HT-29 (cell line): ENCODE measurements at places on chromosomes 2 and 18.
A peak's percentile ranks its signal among the peaks of the same experiment; 100 is the strongest.

DNA sequence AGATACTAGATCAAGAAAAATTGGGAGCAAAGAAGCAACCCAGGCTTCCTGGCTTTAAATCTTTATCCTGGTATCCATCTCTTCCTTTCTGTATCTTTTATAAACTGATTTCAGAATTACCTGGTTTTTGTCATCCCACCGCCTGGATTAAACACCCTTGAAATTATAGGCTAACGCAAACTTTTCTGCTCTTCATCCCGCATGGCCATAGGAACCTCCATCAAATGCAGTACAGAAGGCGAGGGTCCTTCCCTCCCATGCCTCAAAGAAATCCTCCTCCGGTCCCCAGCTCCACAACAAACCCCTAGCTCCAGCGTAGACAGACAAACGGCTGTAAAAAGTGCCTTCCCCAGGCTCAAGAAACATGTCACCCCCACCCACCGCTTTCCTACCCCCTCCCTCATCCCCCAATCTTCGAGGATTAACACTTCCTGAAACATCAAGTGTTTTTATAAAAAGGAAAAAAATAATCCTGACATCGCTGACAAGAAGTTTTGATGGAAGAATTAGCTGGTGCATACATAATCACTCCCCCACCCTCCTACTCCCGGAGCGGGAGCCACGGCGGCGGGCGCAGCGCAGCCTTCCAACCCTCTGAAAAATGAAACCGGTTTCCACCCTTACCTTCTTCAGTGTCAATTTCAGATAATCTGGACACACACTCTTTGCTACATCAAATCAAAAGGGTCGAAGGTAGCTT lies 7.6 kb downstream of the DLX1 start:
- no peak for DNase-seq

GRCh38 chr2:20563833-20564232 lies 87.1 kb downstream of the HS1BP3 start:
- no peak for DNase-seq

DNA sequence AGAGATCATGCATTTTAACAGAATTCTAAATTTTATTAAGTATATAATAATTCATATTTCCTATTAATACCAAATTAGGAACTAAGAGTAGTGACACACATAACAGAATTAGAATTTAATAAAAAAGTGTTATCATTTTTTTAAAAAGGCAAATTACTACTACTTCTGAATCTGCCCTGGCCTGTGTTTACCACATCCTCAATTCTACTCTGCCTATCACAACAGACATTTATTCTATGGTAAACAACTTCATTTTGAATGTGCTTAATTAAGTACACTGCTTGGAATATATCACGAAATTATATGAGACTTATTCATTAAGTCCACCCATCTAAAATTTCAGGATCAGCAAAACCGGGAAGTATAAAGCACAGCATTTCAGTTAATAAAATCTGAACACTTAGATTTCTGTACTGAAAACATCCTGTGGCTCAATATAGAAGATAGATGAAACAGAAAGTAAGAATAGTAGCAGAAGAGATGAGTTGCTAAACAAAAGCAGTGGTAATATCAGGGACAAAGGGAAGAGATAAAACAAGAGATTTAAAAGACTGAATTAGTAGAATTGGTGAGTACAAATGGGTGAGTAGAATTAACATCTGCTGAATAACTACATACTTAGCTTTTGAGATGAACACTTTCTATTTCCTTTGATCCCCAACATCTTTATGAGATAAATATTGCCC lies 3.7 kb downstream of the SMC6 start:
- no peak for DNase-seq

GRCh38 chr2:3254442-3254941 lies 123.1 kb downstream of the EIPR1 start:
- no peak for DNase-seq

- no peak for DNase-seq
Observed at GRCh38 chr18:63286926-63287325, 32.6 kb downstream of the BCL2 start.

- DNase-seq = no peak
Observed at GRCh38 chr18:48545757-48546321, 7.0 kb downstream of the CTIF start.

GRCh38 chr2:74779265-74779558 lies 54.7 kb upstream of the HK2 start:
- no peak for DNase-seq

DNA sequence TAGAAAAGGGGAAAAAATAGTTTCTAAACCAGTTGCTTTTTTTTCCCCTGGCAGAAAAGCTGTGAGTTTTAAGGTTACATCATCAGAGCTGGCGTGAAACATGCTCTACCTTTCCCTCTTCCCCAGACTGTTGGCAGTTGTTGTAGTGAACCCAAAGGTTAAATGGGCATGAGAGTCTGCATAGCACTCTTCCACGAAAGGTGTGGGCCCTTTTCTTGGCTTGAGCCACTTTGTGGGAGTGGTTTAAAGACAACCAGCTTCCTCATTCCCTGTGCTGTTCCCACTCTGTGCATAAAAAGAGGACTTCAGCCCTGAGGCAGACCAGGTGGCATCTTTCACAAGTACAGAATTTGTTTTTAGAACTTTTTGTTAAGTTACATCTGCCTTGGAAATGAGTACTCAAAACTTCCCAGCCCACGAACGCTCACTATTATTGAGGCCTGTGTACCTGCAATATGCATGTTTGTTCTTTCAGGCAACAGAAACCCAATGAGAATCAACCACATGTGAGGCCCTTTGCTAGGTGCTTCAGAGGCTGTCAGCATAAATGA lies 243.8 kb downstream of the BABAM2 start:
- peak; percentile 85 for DNase-seq

DNA sequence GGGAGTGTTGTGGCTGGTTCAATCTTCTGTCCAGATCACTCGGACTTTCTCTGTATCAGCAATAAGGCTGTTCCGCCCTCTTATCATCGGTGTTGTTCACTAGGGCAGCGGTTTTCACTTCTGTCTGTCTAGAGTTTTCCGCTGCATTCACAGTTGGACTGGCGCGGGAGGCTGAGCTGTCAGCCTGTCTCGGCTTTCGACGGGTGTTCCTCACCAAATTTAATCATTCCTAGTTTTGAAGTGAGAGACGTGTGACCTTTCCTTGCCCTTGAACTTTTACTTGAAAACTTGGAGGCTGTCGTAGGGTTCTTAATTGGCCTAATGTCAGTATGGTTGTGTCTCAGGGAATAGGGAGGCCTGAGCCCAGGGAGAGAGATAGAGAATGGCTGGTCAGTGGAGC lies 108.3 kb downstream of the NFATC1 start:
- no peak for DNase-seq

- DNase-seq = no peak
Observed at GRCh38 chr2:128812183-128812940, 493.7 kb upstream of the HS6ST1 start.

- DNase-seq = no peak
Observed at GRCh38 chr2:240347949-240348500, 87.4 kb upstream of the GPC1 start.

DNA sequence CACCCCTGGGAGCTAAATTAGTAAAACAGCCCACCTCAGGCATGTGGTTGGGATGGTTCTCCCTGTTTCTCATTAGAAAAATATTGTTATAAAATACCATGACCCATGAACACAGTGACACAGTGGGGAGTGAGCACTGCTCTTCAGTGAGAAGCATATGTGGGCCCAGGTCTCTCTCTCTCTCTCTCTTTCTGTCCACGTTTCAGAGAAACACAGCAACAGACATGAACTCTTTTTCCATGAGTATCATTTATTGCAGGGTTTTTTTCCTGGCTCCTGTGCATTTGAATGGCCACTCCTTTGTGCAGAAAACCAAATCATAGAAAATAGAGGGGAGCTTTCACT lies 41.2 kb downstream of the CYRIA start:
- DNase-seq = no peak

DNA sequence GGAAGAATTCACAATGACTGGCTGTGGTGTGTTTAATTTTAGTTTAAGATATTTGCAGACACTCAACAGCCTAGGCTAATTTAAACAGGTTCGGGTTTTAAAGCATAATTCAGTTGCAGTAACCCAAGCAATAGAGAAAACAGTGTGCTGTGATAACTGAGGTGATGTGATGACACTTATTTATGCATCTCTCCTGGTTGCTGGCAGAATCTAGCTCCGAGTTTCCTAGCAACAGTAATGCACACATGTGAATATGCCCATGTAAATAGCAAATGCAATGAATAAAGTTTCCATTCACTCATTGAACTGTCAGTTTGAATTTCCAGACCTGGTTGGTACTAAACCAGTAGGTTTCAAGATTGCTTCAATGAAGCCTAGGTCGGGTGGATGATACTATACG lies 426.5 kb downstream of the TMX3 start:
- no peak for DNase-seq

DNA sequence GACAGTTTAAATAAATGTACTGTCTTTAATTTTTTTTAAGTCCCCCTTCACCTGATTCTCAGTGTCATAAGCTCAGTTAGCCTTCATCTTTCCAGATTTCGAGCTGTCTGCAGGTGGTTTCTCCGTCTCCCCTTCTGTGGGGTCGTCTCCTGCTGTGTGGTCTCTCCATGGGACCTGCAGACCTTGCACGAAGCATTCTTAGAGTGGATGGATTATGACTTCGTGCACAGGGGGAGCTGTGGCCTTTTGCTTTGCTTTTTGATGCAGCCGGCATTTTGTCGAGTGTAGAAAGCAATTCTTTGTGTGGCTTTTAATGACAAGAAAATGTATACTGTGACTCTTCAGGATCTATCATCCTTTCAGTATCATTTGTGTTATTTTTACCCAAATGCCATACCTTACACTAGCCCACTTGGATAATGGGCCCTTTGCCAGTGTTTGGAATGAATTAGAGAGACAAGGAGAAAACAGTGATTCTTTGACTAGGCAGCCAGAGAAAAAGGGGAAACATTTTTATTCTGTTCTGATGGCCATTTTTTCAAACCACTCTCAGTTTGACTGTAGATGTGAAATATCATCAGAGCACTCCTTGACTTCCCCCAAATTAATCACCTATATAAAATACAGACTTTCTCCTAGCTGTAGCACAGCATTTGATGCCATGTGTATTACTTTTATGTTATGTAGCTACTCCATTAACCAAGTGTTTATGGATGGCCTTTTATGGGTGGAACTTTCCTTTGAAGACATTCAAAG lies 54.3 kb downstream of the ITGA6 start:
- DNase-seq = no peak

DNA sequence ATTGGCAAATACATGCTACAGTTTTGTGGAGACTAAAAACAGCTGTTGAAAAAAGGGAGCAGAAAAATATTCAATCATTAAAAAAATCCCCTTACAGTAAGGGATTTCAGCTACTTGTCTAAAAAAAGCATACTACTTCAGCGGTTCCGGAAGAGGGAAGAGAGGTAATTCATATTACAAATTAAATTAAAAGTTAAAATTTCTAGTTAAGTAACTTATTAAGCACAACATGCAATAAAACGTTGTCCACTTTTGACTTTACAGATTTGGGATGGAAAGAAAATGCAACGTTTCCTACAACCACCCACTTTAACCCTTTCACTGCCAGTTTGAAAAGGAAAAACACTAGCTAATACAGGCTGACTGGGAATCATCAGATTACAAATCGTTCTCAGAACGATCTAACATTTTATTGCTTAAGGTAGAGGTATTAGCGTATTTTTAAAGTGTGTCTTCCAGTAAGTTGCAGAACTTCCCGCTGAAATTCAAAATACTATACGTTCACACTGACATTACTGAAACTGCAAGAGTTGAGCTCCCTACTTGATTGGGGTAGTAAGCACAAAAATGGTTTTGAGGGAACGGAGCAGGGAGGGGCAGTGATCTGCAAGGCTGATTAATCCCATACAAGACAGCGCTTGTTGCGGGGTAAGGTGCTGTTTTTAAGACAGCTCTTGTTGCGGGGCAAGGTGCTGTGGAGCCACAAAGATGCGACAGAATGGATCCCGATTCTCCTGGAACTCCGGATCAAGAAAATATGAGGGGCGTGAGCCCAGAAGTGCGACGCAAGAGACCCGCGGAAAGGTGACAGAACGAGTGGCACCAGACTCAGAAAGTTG lies 743 bp downstream of the HADHA start:
- peak; percentile 48 for DNase-seq

GRCh38 chr2:82317012-82317411 lies 2012.5 kb upstream of the LRRTM1 start:
- no peak for DNase-seq

DNA sequence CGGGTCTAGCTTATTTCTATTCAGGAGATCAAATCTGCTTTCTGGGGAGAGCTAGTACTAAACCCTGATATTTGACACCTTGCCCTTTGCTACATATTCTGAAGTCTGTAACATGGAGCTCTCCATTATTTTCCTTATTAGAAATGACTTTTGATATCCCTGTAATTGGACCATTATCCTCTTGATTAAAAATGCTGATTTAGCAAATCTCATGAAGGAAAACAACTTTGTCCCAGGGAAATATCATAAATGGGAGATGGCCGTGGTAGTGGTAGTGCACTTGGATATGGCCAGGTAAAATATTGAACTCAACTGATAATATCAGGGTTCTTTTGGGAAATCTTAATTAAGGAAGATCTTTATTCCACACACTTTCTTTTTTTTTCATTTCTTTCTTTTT lies 326.5 kb downstream of the RPRM start:
- DNase-seq = no peak

DNA sequence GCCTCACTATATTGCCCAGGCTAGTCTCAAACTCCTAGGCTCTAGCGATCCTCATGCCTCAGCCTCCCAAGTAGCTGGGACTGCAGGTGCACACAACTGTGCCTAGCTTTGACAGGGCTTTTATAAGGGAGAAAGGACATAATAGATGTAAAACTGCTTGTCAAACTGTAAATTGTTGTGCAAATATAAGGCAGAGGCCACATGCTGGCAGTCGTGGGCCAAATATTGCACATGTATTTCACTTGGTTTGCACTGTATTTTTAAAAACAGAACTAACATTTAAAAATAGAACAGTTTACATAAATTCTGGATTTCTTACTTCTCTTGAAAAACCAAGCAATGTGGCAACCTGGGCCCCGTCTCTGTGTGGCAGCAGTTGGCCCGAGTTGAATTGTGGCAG lies 31.2 kb upstream of the MYO3B start:
- no peak for DNase-seq

GRCh38 chr18:13435586-13436333 lies 217.2 kb downstream of the LDLRAD4 start:
- DNase-seq = no peak

DNA sequence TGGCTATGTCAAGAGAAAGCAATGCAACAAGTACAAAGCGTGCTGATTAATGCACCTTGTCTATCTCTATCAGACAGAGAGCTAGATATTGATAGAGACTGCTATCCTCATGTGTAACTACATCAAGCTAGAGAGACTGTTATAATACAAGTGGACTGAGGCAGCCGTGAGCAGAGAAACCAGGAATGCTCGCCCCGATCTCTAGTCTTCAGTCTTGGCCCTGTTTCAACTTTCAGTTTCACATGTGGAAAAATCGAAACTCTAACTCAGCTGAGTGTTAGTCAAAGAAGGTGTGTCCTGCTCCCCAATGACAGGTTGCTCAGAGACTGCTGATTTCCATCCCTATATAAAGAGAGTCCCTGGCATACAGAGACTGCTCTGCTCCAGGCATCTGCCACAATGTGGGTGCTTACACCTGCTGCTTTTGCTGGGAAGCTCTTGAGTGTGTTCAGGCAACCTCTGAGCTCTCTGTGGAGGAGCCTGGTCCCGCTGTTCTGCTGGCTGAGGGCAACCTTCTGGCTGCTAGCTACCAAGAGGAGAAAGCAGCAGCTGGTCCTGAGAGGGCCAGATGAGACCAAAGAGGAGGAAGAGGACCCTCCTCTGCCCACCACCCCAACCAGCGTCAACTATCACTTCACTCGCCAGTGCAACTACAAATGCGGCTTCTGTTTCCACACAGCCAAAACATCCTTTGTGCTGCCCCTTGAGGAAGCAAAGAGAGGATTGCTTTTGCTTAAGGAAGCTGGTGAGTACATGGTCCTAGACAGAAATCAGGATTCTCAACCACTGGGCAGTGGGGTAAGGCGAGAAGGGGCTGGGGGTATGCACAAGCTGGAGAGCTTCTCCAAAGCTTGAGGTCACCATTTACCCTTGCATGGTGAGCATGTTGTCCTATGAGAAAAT lies at the start of gene RSAD2:
TSS of gene RSAD2 (plus strand) at position 376 of the 903 bp plus-strand sequence. CDS start at position 400, 24 bp downstream.
- DNase-seq = peak; percentile 41
